D721Med (cell line): ENCODE measurements at places on chromosomes 2 and 18.

GRCh38 chr2:212361174-212361756 lies 177.3 kb downstream of the ERBB4 start:
- no peak for DNase-seq

GRCh38 chr2:168224346-168224745 lies 23.0 kb downstream of the STK39 start:
- no peak for DNase-seq

GRCh38 chr2:96359310-96359709 lies 23.7 kb downstream of the NCAPH start:
- DNase-seq = no peak

DNA sequence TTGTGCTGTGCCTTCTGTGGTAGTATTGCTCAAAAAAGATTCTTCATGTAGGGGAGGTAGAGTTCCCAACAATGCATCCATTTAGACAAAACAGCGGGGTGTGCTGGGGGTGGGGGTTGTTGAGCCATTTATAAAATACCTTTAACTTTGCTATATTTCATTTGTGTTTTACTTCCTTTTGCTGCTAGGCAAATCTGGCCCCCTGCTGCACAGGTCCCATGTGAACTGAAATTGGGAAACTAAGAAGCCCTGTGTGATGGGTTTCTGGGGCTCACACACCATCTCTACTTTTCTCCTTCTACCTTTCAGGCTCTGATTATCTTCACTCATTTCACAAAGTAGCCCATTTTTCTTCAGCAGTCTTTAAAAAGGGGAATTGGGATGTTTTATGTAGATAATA lies 52.7 kb upstream of the ITGA4 start:
- no peak for DNase-seq

- DNase-seq = no peak
Observed at GRCh38 chr18:49399003-49399402, 61.4 kb downstream of the DYM start.

- DNase-seq = no peak
Observed at GRCh38 chr2:1663621-1664020, 80.7 kb downstream of the PXDN start.

- DNase-seq = no peak
Observed at GRCh38 chr2:63049970-63050333, 678 bp upstream of the OTX1 start.

GRCh38 chr2:218245214-218245613 lies 15.6 kb upstream of the GPBAR1 start:
- DNase-seq = no peak

GRCh38 chr18:48711651-48712486 lies 173.0 kb downstream of the CTIF start:
- no peak for DNase-seq

- DNase-seq = no peak
Observed at GRCh38 chr2:140862181-140862580, 1268.6 kb downstream of the LRP1B start.

DNA sequence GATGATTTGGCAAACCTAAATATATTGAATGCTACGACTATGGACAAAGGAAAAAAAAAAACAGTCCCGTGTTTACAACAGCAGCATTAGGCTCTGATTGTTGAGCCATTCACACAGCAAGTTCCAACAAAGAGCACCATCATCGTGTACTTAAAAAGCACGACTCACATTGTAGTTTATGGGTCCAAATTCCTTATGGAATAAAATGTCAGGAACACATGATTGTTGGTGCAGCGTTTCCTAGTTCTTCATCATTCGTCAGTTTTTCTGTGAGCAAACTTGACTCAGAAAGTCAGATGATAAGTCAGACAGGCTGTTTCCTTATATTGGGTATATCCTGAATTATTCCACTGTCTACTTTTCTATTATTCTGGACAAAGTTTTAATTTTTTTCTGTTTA lies 10.0 kb upstream of the KIDINS220 start:
- DNase-seq = no peak

DNA sequence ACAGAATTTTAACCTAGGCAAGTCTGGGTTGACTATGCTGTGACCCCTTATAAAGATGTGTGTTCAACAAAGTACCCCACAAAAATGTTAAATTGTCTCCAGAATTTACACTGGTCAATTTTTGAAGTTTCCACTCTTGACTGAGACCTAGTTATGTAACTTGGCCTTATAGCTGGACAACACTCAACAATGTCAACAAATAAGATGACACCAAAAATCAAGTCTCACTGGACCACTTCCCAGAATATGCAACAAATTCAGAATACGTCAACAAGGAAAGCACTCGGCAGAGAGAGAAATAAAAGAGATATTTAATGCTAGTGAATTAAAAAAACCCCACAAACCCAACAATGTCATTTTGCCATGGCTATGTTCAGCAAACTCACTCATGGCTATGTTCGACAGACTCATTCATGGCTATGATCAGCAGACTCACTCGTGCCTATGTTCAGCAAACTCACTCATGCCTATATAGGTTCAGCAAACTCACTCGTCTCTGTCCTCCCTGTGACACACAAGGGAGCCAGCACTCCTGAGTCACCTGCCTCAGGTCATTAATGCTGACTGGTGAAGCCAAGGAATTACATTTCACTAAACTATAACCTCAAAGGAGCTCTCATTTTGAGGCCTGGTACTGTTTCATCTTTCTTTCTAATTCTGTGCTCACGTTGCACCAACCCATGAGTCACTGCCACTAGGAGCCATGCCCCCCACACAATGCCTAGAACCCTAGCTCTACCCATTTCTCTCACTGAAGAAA lies 72.7 kb downstream of the PTPN2 start:
- no peak for DNase-seq

DNA sequence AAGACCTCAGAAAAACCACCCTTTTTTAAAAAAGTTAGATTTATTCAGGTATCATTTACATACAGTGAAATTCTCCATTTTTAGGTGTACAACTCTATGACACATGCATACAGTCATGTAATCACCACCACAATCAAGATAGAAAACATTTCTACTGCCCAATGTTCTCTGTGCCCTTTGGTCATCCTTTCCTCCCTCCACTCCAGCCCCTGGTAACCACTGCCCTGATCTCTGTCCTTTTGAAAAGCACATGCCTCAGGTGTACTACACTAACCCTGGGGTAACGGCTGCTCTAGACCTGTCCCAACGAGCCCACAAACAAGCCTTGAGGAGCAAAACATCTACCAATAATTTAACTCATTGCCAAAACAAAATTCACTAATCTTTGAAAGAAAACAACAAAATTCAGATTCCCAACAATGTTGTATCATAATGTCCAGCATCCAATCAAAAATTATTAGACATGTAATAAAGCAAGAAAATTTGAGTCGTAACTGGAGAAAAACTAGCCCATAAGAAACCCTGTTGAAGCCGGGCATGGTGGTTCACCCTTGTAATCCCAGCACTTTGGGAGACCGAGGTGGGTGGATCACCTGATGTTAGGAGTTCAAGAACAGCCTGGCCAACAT lies 25.9 kb upstream of the KLF11 start:
- DNase-seq = no peak

GRCh38 chr18:77248873-77249568 lies 627 bp upstream of the GALR1 start:
- DNase-seq = no peak

DNA sequence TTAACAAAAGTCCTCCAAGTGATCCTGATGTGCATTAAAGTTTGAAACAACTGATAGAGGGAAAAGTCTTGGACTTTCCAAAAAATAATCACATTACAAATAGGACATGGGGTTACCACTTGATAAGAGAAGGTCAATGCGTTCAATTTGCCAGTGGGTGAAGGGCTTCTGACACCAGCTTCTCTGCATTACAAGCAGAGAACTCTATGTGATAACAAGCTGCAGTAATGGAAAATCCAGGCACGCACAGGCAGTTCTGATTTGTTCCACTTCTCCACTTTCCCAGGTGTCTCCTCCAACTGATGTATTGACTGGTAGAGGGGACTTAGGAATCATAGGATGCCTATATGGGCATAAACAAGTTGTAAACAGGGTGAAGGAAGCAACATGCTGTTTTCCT lies 234.0 kb upstream of the MGAT5 start:
- no peak for DNase-seq

DNA sequence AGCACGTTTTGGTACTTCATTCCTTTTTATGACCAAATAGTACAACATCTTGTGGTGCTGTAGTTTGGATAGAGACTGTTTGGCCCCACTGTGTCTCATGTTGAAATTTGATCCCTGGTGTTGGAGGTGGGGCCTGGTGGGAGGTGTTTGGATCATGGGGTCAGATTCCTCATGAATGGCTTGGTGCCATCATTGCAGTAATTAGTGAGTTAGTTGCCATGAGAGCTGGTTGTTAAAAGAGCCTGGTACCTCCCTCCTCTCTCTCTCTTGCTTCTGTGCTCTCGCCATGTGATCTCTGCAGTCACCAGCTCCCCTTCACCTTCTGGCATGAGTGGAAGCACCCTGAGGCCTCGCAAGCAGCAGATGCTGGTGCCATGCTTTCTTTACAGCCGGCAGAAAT lies 50.9 kb downstream of the NCAPH start:
- DNase-seq = no peak

DNA sequence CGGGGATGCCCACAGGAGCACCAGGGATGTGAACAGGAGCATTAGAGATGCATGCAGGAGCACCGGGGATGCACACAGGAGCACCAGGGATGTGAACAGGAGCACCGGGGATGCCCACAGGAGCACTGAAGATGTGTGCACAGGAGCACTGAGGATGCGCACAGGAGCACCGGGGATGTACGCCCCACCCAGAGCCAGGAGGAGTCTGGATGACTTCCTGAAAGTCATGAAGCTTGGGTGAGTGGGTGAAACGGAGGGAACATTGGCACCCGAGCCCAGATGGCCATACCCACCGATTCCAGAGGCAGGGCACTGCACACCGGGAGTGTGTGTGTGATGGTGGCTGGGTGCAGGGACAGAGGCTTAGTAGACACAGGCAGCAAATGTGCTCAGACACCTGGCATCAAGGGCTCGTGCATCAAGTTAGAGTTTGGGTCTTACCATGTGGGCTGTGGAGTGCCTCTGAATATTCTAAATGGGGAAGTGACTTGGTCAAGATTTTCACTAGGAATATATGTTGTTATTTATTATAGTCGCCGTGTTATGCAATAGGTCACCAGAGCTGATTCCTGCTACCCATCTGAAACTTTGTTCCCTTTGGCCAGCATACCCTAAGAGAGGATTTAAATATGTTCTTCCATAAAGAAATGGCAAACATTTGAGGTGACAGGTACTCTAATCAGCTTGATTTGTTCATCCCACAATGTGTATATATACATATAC lies 365.8 kb upstream of the MYT1L start:
- DNase-seq = no peak

GRCh38 chr2:149104221-149104620 lies 65.7 kb downstream of the LYPD6B start:
- DNase-seq = no peak

GRCh38 chr2:152406119-152406835 lies 71.3 kb downstream of the FMNL2 start:
- no peak for DNase-seq

DNA sequence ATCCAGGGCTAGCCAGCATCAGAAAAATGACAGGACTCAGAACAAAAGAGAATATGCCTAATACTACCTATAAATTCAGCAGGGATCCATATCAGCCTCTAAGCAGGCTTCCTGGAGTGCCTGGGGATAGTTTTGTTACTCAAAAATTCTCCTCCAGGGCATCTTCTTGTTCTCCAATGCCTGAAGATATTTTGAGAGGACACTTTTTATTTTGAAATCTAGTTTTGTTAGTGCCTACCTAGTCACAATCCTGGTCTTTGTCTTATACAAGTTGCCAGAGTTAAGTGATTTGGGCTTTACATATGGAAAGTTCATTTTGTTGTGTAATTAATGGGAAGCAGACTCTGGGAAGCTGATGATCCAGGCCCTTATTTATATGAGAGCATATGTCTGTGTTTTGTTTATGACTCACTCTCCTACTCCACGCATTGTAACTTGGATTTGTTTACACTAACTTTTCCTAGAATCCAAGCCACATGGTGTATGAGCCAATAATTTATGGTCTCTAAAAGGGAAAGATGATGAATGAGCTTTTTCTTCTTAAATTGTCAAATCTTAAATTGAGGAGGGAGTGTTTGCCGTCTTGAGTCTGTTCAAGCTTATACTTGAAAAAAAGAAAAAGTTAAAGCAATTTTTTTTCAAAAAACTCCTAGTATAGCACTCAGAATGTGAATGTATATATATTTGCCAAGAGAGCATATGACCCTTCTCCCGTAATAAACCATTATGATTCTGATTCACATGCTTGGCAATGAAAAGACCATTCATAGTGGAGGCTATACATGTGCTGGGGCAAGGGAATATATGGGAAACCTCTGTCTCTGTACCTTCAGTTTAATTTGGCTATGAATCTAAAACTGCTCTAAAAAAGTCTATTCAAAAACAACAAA lies 370.3 kb downstream of the SETBP1 start:
- no peak for DNase-seq

DNA sequence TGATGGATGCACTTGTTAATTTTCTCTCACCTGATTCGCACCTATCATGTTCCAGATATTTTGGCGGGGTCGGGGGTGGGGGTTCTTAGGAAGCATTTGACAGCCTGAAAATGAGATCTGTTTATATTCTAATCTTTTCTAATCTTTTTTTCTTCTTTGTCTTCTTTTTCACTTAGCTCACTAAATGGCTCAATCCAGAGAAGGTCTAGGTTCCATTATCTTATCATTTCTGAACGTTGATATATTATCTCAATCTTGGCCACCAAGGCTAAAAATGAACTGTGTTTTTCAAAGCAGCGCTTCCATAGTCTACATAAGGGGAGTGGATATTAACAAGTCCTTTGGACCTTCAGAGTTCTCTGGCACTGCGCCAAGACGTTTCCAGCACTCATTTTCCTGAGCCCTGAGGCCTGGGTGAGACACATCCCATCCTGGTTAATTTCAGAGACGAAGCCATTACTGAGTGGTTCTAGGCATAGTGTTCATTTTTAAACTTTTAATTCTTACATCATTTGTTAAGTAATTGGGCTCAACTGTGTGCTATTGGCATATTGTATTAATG lies 229.0 kb downstream of the SOX11 start:
- no peak for DNase-seq
